ENCODE measurements at places on chromosomes 4 and X.

DNA sequence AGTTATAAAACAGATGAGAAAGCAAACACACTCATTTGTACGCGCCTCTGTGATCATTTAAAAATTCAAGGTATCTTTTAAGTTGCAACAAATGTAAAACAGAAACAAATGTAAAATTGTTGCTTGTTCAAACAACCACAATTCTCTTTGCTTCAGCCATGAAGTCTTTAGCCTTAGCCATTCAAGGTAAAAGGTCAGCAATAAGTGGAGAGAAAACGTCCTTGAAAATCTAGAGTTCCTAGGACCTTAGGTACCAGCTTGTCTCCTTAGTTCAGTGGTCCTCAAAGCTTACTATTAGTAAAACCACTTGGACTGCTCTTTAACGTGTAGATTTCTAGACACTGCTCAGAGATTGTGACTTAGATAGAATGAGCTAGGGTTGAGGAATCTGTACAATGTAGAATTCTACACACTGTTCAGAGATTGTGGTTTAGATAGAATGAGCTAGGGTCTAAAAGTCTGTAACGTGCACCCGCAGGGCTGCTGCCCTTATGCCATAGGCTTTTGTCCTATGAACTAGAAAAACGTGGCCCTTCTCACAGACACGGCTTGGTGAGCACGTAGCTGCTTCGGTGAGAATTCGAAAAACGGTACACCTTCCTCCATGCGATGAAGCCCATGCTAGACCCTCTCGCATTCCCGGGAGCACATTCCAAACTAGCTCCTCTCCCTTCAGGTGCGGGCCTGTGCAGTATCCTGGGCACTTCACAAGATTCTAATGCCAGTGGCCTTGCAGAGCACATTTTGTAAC is 1.7 kb downstream of the PLAC8 start:
- no peak for DNase-seq

GRCh38 chr4:84952004-84952403 is 14.5 kb downstream of the WDFY3 start:
- DNase-seq, result no peak

GRCh38 chrX:70488856-70489255 is 44.2 kb downstream of the DLG3 start:
- DNase-seq, result no peak

DNA sequence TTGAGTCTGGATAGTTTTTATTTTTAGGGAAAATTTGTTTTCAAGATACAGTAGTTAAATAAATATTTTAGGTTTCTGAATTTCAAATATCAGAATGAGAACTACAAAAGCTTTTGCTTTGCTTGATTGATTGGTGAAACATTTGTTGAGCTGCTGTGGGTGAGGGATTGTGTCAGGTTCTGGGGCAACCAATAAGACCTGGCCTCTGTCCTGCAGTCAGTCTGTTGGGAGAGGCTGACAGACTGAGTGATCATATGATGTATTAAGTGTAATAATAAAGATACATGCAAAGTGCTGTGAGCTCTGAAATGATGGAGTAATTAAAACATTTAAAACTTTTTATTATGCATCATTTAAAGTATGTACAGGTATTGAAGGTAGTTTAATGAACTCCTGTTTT is 9.6 kb downstream of the KDM6A start:
- DNase-seq, result no peak

DNA sequence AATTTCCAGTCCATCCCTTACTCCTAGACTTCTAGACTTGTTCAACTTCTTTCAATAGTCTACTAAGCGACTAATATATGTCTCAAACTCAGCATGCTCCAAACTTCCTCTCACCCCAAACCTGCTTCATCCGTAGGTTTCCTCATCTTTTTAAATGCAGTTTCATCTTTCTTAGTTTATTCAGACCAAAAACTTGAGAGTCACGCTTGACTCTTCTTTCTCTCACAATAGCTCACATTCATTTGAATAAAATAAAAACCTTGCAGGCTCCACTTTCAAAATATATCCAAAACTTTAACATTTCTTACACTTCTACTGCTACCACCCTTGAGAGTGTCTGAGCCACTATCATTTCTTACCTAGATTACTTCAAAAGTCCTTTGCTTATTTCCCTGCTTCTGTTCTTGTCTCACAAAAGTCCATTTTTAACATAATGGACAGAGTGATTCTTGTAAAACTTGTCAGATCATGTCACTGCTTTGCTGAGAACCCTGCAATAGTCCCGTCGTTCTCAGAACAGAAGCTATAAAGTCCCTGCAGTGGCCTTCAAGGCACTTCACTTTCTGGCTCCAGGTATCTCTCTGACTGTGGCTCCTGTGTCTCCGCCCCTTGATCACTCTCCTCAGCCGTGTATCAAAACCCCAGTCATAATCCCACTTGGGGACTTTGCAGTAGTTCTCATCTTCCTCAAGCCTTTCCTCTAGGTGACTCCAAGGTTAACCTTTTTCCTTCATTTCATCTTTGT is 167.6 kb downstream of the ARHGAP24 start:
- DNase-seq, result no peak

DNA sequence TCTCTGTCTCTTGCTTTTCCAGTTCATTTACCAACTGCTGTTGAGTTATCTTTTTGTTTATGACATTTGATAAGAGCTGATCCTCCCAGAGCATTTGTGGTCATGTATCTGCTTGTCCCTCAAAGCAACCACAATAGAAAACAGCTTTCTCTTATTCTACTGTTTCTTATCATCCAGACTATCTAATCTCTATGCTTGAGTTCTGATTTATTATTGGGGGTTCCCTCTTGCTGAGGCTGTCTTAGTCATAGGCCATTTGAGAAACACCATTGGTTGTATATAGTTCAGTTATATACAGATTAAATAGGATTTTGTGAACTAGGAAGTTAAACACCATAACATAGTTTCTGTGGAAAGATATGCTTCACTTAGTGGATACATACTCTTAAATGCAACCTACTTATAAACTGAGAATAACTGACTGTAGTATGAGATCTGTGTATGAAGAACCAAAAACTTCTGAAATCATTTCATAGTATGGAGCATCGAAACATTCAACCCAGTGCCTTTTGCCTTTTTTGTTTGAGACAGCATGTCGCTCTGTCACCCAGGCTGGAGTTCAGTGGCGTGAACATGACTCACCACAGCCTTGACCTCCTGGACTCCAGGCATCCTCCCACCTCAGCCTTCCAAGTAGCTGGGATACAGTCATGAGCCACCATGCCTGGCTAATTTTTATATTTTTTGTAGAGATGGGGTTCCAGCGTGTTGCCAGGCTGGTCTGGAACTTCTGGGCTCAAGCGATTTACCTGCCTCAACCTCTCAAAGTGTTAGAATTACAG is 75.8 kb downstream of the STIM2 start:
- DNase-seq, result no peak

GRCh38 chr4:15526924-15527592 is 57.4 kb downstream of the CC2D2A start:
- DNase-seq, result no peak

- no peak for DNase-seq
Measured at GRCh38 chrX:103573202-103573601, 12.1 kb upstream of the TCEAL4 start.

- DNase-seq, result no peak
Measured at GRCh38 chrX:153981771-153982533, 9.4 kb downstream of the TMEM187 start.

- DNase-seq, result no peak
Measured at GRCh38 chr4:2741626-2742025, 14.5 kb downstream of the TNIP2 start.

DNA sequence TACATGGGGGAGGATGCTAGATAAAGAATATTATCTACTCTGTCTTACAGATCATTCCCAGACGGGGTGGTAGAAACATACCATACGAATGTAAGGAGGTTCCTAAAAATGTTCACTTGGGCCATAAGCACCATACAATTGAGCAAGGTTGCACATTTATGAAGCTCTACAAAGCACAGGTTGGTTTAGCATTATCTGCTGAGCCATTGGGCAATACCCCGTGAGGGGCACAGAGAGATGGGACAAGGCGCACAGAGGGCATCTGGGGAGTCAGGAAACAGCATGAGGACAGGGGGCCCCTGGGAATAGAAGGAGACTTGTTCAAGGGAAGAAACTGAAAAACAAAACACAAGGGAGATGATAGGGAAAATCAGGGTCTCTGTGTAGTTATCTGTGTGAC is 305.3 kb downstream of the TRIML1 start:
- DNase-seq, result no peak

- DNase-seq, result no peak
Measured at GRCh38 chrX:150258463-150259430, 104.4 kb upstream of the MAMLD1 start.

GRCh38 chrX:6748595-6748994 is 213.7 kb upstream of the VCX3A start:
- DNase-seq, result no peak

DNA sequence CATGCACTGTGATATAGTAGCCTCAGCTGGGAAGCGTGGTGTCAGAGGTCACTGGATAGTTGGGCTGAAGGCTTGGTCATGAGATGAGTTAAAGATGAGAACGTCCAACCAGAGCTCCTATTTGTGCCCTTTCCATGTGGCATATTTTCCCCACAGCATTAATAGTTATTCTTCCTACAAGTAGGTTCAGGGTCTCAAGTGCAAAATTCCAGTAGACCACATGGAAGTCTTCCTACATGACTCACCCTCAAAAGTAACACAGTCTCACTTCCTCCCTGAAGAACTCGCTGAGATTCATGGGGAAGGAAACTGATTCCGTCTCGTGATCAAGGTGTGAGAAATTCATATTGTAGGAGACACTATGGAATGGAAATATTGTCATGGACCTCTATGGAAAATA is 1212.5 kb upstream of the PRKX start:
- DNase-seq, result no peak

DNA sequence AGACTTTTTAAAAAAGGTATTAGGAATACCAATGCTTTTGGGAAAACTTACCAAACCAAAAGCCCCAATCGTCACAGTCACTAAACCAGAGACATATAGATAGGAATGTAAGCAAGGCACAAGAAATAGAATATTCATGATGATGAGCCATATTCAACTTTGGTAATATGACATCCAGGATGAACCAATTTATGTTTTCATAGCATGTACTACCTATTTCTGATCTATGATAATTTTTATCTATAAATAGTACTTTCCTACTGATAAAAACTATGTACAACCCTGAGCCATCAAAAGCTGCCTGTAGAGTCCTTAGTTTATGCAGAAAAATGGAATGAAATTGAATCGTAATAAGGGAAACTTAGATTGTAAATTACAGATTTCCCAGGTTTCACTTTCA is 18.9 kb downstream of the CAMK2D start:
- no peak for DNase-seq

GRCh38 chr4:174627473-174627872 is 105.2 kb upstream of the HPGD start:
- DNase-seq, result no peak

- no peak for DNase-seq
Measured at GRCh38 chrX:110276778-110277177, 41.1 kb downstream of the AMMECR1 start.

DNA sequence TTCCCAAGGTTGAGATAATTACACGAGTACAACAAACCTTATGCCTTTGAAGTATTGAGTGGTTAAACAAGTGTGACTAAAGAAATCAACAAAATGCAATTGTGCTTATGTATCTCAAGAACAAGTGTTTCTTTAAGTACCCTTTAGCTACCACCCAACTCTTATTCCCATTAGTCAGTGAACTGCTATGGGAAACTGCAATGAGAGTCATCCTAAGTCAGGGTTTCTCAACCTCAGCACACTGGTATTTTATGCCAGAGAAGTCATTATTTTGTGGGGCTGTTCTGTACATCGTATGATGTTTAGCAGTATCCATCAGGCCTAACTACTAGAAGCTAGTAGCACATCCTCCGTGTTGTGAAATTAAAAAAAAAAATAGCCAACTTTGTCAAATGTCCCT is 549.1 kb upstream of the BOD1L1 start:
- no peak for DNase-seq

DNA sequence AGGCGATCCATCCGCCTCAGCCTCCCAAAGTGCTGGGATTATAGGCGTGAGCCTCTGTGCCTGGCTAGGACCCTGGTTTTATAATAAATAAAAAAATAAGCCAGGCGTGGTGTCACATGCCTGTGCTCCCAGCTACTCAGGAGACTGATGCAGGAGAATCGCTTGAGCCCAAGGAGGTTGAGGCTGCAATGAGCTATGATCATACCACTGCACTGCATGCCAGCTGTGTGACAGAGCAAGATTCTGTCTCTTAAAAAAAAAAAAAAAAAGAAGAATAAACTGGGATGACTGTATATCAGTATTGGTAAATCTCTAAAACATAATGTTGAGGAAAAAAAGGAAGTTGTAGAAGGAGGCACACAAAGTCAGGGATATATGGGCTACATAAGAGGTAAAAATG is 45.7 kb upstream of the SLC34A2 start:
- DNase-seq, result no peak

DNA sequence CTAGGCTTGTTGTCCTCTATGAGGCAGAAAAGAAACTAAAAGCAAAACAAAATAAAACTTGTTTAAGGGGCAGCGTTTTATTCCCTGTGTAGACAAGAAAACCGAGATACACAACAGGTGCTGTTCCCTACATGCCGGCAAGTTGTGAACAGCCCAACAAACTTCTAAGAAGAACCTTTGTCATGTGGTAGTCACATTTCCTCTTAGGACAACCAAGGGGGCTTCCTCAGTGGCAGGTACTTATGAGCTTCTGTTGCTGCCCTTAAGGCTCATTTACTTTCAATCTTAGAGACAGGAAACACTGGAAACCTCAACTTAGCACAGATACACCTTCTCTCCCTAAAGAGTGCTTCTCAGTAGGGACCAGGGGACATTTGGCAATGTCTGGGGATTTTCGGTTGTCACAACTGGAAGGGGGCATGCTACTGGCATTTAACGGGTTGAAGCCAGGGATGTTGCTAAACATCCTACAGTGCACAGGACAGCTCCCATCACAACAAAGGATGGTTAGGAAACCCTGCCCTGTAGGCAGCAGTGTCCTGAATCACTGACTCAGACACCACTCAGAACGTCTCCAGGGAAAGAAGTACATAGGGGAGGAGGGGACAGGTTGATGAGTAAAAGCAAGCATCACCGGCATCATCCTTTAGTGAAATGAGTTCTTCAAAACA is 111.0 kb downstream of the ASB9 start:
- no peak for DNase-seq

- DNase-seq, result peak; percentile 94
Measured at GRCh38 chr4:20700007-20700761, at the start of gene PACRGL. TSS of gene PACRGL (plus strand) at chr4:20700458. CDS start at chr4:20704482, 4,024 bp downstream.

DNA sequence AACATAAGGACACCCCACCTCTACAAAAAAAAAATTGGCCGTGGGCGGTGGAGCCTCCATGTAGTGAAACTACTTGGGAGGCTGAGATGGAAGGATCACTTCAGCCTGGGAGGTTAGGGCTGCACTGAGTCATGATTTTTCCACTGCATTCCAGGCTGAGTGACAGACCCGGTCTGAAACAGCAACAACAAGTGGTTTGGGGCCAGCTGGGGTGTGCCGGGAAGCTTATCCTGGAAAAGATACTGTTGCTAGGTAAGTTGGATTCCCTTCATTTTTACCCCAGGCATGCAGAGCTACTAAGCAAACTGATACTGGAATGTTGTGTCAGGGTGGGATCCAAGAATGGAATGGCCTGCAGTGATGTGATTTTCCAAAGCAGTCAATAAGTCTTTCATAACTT is 57.0 kb downstream of the XAGE2 start:
- no peak for DNase-seq
